ENCODE measurements at places on chromosomes 11 and 22.

GRCh38 chr11:19604679-19605375, 107.8 kb upstream of the NAV2 start:
- DNase-seq, result no peak

DNA sequence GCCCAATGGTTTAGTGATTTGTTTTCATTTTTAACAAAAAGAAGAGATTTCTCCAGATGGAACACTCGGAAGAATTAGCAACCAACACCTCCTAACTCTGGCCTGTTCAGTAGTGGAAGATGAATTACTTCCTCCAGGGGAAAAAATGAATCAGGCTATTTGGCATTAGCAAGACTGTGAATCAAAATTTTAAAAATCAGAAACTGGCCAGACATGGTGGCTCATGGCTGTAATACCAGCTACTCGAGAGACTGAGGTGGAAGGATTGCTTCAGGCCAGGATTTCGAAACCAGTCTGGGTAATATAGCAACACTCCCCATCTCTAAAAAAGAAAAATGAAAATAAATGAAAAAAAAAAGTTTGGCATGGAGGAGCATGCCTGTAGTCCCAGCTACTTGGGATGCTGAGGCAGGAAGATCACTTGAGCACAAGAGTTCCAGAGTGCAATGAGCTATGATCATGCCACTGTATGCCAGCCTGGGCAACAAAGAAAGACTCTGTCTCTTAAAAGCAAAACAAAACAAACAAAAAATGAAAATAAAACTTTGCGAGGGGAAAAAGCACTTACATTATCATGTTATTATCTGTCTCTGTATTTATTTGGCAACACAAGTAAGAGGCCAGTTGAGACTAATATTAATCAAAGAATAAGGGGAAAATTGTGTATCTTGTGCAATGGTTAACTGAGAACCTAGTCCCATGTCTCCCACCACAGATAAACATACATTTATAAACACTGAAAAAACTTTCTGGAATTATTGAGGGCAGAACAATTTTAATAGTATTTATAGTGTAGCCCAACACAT, 796.3 kb upstream of the ANO3 start:
- no peak for DNase-seq

GRCh38 chr22:30541961-30542810, 4.4 kb downstream of the SEC14L6 start:
- DNase-seq, result no peak

GRCh38 chr22:33964121-33964520, 43.8 kb upstream of the LARGE1 start:
- no peak for DNase-seq

GRCh38 chr11:44464741-44465140, 100.7 kb upstream of the CD82 start:
- no peak for DNase-seq

GRCh38 chr11:2867722-2868505, 17.7 kb downstream of the CDKN1C start:
- no peak for DNase-seq

DNA sequence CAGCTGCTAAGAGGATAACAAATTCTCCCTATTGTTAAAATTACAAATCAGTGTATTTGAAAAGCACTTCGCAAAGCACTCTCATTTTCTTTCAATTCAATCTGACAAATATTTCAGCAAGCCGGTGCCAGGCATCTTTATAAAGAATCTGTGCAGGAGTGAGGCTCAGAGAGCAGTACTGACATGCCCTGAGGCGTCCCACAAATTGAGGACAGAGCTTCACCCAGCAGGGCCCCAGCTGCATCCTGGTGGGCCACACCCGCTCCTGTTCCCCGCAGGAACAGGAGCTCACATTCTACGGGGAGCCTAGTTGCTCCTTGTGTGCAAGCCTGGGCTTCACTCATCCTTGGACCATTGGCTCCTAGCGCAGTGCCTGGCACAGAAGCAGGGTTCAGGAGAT, 60.9 kb upstream of the EIF3D start:
- DNase-seq, result no peak

- DNase-seq, result no peak
Observed at GRCh38 chr11:44633641-44634040, 68.2 kb downstream of the CD82 start.

GRCh38 chr22:38446018-38446601, 8.9 kb downstream of the KCNJ4 start:
- no peak for DNase-seq

DNA sequence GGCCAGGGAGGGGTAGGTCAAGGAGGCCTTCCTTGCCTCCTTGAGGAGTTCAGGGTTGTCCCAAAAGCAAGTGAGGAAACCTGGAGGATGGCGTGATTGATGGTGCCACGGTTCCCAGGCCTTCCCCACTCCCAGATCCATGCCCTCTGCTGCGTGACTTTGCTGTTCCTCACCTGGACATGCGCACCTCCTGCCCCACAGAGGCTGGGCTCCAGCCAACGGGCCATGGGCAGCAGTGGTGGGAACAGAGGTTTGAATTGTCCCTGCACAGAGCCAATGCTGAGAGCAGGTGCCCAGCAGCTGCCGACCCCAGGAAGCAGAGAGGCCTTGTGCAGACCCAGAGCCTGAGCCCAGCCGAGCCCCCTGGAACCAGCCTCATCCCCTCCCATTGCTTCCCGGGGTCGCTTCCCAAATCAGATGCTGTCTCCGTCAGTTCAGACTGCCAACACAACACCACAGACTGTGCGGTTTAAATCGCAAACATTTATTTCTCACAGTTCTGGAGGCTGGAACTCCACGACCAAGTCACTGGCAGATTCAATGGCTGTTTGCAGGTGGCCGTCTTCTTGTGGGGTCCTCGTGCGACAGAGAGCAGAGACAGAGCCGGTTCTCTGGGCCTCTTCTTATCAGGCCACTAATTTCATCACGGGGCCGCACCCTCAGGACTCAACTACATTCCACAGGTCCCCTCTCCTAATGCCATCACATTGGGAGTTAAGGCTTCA, 6.2 kb upstream of the LINC01488 start:
- DNase-seq, result no peak

GRCh38 chr22:38070250-38070921, 13.2 kb downstream of the PICK1 start:
- DNase-seq, result no peak

- no peak for DNase-seq
Observed at GRCh38 chr11:92190535-92191206, 33.9 kb upstream of the FAT3 start.

GRCh38 chr11:45105984-45106375, 40.5 kb upstream of the PRDM11 start:
- DNase-seq, result no peak

DNA sequence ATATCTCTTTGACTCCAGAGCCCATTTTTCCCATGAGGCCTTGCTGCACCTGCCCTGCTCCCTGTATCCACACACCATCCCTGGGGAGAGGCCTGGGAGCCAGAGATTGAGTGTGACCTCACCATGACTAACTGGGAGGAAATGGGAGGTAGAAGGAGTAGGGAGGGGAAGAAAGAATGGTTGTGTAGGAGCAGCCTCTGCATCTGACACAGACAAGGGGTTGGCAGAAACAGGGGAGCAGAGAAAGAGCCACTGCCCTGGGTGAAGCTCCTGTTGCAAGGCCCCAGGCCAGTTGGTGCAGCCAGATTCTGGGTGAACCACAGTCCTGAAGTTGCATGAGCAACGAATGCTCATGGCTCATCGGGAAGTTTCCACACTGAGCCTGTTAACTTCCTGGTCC, 32.4 kb downstream of the POU2F3 start:
- no peak for DNase-seq

DNA sequence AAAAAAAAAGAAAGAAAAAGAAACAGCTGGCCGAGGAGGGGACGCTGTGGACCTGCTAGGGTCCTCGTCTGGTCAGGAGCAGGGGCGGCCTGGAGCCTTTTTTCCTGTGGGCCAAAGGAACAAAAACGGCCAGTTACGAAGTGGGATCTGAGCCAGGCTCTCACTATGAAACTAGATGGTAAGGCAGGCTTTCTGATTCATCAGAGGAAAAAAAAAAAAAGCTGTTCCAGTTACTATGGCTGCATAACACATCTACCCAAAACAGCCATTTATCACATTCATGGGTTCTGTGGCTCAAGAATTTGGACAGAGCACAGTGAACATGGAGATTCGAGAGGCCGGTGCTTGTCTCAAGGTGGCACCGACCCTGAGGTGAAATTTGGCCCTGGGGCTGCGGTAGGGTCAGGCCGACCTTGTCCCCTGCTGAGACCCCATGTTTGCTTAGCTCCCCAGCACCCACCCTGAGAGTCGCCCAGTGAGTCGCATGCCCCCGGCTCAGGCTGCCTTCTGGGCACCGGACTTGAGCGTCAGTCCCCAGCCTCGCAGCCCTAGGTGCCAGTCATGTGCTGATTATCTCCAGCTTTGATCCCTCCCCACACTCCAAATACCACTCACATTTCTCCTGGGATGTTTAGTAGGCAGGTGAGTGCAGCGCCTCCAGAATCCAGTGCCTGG, 34.2 kb downstream of the MRGPRD start:
- no peak for DNase-seq

GRCh38 chr11:47377571-47378009, 757 bp downstream of the SPI1 start:
- DNase-seq, result peak; percentile 49

DNA sequence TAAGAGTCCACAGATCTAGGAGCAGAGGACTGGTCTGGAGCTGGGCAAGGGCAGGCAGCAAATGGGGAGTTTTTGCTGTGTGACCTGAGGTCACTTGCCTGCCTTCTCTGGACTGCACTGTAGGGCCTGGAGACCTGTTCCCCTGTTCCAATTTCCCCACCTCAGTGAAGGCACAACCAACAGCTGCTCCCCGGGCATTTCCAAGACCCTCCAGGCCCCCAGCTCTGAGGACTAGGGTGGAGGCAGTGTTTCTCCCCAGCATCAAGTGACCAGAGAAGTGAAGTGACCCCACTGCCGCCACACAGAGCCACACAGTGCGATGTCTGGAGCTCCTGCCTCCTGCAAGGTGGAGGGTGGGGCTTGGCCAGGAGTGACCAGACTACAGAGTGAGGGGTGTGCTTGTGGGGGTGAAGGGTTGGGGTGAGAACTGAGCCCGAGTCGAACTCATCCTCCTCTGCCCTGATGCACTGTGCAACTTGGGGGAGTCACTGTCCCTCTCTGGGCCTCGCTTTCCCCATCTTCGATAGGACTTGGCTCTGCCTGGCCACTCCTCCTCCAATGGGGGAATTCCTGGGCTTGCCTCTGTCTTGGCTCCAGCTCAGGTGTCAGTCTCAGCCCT, 21.6 kb downstream of the P2RY2 start:
- DNase-seq, result peak; percentile 43

DNA sequence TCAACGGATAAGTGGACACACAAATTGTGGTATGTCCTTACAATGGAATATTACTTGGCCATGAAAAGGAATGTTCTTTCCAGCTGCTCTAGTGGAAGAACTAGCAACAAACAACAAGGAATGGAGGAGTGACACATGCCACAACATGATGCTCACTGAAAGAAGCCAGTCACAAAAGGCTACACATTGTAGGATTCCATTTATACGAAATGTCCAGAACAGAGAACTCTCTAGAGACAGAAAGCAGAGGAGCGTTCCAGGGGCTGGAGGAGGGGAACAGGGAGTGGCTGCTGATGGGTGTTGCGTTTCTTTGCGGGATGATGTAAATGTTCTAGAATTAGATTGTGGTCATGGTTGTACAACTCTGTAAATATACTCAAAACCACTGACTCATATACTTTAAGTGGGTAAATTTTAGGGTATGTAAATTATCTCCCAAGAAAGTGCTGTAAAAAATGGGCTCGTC, 32.4 kb upstream of the PDGFB start:
- no peak for DNase-seq

DNA sequence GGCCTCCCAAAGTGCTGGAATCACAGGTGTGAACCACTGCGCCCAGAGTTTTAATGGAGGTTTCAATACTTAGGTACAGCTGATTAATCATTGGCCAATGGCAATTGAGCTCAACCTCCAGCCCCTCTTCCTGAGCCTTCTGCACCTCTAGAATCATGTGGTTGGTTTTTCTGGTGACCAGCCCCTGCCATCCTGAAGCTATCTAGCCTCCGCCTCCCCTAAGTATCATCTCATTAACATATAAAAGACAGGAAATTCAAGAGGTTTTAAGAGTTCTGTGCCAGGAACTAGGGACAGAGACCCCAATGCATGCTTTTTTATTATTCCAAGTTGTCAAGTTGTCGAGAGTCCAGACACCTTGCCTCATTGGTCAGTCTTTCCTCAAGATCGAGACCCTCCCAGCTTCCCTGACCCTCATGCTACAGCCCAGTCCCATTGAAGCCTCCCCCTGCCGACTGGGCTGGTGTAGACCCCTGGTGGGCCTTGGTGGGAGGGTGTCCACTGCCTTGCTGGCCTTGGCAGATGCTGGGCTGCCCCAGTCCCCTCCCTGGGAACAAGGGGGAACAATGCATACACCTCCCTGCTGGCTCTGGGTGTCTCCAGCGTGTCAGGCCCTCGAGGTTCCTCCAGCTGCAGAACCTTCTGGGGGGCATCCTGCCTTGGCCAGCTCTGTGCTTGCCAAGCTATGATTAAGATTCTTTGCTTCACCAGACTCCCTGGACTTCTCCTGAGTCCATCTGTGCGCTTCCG, 148.0 kb downstream of the CTTN start:
- DNase-seq, result no peak

DNA sequence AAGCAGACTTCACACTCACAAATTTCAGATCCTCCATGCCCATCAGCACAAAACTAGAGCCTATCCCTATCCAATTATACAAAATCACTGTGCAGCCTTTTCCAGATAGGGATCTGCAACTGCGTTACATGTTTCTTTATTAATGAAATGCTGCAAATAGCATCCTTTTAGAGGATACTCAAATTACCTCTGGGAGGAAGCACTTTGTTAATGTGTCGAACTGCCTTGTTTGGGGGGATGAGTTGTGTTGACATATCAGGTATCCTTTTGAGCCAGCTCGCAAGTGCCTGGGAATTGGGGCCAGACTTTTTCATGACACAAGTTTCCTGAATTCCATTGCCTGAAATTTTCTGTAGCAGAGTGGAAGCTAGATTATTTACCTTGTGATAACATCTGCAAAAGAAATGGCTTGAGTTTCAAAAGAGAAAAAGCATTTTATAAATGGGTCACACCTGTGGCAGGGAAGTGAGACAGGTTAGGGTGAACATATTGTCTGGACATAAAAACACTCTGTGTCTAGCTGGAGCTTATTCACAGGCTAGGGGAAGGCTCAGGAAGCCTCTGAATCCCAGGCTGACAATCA, 299.1 kb upstream of the MTNR1B start:
- no peak for DNase-seq

DNA sequence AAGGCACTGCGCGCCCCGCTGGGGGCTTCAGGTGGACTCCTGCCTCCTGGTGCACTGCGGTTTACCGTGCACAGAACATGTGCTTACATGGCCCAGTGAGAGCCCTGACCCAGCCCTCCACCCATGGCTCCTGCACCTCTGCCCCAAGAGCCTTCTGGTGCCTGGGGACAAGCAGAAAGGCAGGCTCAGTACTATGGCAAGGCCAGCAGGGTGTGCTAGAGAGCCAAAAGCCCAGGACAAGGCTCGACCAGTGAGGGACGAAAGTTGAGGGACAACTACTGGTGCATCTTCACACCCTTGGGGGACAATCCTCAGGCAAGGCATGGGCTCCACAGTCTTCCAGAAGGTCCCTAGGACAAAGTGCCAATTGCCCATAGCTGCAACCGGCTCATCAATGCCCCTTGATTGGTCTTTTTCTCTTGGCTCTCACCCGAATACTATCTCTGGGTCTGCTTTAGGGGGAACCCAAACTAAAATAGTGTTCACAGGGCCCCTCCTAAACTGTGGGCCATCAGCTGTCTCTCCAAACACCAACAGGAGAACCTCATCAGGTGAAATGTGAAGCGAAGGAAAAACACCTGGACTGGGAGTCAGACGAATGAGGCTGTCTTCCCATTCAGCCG, 13.5 kb downstream of the PGA5 start:
- DNase-seq, result peak; percentile 78
